ENCODE measurements at places on chromosomes 1 and 21.
A peak's percentile ranks its signal among the peaks of the same experiment; 100 is the strongest.

DNA sequence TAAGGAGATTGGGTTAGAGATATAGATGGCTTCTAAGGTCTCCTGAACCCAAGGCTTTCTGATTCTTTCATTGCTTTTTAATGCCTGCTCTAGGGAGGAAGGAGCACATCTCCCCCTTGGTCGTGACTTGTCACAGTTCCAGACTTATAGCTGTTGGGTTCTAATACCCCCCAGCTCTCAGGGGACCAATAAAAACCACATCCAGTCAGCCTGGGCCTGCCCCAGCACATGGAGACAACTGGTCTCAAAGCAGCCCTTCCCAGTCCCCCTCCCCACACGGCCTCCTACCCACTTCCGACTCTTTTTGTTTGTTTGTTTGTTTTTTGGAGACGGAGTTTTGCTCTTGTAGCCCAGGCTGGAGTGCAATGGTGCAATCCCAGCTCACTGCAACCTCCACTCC, 23.3 kb downstream of the QSOX1 start:
- DNase-seq, result no peak

- no peak for DNase-seq
Observed at GRCh38 chr1:186210258-186210657, 164.8 kb downstream of the TPR start.

- DNase-seq, result no peak
Observed at GRCh38 chr1:87388411-87388810, 59.7 kb downstream of the LMO4 start.

DNA sequence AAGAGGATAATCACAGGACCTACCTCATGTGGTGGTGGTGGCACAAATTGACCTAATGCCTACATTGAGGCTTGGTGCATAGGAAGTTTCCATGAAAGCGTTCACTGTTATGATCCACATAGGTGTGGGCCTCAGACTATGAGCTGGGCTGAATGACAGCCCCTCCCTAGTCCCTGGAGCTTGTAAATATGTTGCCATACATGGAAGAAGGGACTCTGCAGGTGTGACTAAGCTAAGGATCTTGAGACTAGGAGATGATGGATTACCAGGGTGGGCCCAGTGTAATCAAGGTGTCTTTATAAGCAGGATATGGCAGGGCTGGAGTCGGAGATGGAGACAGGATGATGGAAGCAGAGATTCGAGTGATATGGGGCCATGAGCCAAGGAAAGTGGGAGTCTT, 31.0 kb upstream of the KCNE1 start:
- no peak for DNase-seq

GRCh38 chr1:45084562-45084961, 72.5 kb downstream of the UROD start:
- no peak for DNase-seq

DNA sequence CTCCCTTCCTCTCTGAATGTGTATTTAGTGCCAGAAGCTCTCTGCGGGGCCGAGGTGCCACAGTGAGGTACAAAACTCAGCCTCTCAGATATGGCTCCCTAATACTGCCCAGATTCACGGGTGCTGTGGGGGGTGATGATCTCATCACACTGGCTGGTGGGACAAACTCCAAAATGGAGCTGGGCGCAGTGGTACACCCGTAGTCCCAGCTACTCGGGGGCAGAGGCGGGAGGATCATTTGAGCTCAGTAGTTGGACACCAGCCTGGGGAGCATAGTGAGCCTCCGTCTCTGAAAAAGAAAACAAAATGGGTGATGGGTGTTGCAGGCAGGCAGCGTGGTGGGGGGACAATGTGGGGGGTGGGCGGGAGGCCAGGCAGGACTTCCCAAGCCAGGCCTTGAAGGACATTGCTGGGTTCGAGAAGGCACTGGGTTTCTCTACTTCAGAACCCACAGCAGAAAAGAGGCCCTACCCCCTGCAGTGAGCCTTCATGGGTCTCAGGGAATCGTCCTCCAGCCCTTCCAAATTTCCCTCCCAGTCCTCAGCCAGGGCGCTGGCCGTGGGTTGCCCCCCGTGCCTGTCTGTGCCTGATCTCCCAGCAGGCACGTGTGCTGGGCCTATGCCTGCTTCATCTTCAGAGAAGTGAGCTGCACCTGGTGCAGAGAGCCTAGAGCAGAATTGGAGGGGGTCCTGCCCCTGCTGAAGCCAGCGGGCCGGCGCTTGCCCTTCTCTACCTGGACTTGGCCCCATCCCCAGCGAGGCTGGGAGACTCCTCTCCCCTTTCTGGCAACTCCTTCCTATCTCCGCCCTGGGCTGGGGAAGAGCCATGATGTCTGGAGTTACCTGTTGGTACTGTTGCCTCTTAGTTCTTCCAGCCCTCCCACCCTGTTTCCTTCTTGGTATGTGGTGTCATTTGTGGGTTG, 14.0 kb downstream of the H6PD start:
- no peak for DNase-seq

GRCh38 chr1:37073854-37074379, 39.6 kb upstream of the GRIK3 start:
- no peak for DNase-seq

DNA sequence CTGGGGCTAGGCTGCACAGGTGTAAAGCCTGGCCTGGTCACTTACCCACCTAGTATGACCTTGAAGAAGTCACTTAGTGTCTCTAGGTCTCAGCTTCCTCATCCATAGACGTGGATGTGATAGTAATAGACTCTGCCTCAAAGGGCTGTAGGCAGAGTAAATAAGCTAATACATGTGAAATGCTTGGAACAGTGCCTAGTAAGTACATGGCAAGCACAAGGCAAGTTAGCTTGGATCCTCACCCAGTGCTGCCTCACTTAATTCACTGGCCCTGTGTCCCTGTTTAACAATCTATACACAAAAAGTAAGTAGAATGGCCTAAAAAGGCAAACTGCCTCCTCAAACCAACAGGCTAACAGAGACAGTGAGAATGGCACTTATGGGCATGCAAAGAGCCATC, 167.8 kb downstream of the PIGK start:
- no peak for DNase-seq

GRCh38 chr1:69914976-69915765, 290.2 kb downstream of the LRRC40 start:
- no peak for DNase-seq

DNA sequence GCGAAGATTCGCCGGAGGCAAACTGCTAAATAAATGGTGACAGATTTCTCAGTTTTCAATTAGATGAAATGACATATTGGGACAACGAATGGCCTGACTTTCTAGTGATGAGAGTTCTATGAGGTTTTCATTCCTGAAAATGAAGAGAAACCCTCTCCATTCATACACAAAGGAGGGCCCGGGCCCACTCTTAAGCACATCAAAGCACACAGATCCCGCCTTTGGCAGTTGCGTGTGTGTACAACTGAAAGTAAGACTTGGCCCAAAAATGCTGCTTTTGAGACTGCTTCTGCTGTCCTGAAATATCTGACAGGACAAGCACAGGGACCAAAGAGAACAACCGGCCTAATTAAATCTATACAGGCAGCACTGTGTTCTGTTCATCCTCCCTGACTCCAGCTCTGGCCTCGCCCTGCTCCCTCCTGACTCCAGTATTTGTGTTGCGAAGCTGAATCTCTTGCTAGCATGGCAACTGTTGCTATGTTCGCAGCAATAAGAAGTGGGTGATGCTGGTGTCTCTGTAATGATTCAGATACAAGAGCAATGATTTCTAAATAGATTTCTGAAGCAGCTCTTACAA, 7.4 kb downstream of the LRRC53 start:
- DNase-seq, result no peak

DNA sequence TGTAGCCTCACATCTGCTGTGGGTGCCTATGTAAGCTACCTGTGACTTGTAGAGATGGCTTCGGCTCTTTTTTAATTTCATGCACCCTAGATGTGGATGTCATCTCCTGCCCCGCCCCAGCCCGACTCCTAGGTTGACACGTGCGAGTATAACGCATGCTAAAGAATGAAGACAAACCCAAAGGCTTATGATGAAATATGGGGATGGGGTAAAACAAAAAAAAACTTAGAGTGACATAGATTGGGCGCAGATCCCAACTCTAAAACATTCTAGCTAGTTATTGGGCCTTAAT, 613 bp upstream of the ERO1B start:
- no peak for DNase-seq

GRCh38 chr1:233759665-233760064, 144.8 kb upstream of the SLC35F3 start:
- no peak for DNase-seq

DNA sequence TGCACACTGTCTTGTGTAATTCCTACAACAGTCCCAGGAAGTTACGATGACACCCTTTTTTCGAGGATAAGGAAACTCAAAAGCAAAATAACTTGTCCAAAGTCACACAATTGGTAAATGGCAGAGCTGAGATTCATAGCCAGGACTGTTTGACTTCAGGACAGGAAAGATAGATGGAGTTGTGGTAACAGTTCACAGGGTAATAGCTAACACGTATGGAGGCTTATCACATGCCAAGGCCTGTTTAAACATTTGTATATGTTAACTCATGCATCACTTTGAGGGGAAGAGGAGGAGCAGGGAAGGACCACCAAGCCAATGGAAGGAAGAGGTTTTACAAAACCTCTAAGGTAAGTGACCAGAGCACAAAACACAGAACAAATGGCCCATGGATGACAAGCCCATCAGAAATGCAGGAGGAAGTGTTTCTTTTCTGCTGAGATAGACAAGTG, 2.8 kb downstream of the DHCR24 start:
- DNase-seq, result no peak

DNA sequence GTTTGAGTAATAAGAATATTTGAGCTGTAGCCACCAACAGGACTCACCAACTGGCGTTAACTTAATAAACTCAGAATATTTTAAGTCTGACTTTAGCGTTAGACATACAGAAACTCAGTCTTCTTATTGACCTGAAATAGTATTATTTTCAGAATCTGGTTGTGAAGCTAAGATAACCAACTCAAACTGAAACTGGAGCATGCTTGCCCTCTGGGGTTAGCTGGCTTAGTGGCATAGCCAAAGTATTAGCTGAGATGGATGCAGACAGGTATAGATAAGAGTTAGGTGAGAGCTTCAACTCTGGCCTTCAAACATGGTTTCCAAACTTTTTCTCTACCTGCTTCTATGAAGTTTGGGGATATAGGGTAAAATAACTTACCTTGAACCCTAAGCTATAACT, 40.5 kb downstream of the AMY1C start:
- DNase-seq, result no peak

DNA sequence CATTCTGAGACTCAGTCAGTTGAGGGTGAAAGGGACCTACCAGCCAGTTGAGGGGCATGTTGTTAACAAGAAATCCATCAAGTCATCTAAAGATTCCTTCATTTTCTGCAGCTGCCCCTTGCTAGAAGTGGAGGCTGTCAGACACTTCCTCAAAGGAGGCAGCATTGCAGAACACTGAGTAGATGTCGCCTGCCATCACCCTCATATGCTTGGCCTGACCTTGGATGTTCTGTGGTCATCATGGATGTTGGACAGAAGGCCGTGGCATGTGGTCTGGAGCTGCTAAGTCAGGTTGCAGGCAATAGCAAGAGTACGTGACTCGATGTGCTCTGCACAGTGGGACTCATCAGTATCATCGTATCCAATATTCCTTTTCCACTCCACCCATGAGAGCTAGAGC, 70.6 kb downstream of the GATAD2B start:
- DNase-seq, result no peak

DNA sequence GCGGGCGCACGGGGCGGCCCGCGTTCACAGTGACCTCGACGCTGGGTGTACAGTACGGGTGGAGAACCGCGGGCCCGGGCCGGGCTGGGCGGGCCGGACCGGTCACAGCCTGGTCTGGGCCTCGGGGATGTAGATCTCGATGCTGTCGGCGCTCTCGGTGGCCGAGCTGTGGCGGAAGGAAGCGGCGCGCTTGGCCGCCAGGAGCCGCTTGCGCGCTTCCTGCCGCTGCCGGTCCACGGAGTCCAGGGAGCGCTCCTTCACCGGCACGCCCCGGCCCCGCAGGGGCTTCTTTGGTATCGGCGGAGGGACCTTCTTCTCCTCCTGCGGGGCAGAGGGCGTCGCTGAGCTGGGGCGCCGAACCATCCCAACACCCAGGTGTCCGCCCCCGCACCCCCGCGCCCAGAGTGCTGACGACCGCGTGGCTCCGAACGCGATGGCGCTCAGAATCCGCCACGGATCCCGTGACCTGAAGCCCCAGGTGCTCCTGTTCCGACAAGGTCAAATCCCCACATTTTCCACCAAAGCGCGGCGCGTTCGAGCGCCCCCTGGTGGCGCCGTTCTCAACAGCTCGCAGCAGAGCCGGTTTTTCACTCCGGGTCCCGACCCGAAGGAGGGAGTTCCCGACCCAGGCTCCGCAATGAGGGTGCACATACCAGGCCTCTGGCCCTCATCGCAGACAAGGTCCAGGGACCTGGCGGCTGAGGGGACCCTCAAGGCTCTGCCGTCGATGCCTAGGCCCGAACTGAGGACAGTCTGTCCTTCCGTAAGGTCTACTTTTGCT, 6.6 kb upstream of the SMIM12 start:
- DNase-seq, result peak; percentile 96

GRCh38 chr1:62784509-62785365, 805 bp downstream of the ATG4C start:
- no peak for DNase-seq

DNA sequence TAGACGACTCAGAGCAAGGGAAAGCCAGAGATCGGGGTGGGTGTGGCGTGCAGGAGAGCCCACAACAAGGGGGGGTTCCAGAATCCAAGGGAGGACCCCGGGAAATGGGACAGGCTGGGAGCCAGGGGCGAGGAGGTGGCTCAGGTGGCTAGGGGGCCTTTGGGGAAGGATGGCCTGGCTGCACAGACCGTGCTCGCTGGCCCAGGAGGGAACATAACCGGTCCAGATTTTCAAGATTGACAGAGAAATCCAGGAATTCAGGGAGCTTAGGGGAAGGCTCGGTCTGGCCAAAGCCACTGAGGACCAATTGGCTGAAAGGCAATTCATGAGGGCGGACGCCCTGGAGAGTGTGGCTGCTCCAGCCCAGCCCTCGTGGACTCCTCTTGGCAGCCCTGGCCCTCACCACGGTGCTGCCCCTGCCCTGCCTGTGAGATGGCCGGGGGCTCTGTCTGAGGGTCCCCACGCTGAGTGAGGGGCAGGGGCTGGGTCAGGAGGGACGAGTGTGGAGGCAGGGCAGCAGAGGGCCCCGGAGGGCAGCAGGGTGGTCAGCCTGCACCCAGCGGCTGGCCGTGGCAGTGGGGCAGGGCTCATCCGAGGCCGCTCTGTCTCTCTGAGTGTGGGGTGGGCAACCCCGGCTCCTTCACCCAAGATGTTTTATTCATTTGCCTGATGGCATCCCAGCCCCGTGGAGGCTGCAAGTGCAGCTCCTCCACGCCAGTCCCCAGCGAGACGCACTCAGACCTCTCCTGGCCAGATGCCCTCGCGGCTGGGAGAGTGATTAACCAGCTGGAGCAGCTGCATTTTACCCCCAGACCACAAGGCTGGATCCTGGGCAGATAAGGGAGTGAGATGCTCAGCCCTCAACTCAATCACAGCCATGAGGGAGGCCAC, 5.6 kb upstream of the LRRC3 start:
- no peak for DNase-seq
